ENCODE measurements at places on chromosomes 4 and X.

- no peaks in the 10 kb centered on the region for H3K27me3 ChIP-seq
- H3K4me1 ChIP-seq, result peaks cover 50% of the 10 kb centered on the region
- peak overlapping the region; percentile 25 for H3K27ac ChIP-seq
- no peak for DNase-seq
- peaks cover 13% of the 10 kb centered on the region for H3K36me3 ChIP-seq
Observed at GRCh38 chrX:41110801-41111625, 25.8 kb downstream of the USP9X start.

- no peaks in the 10 kb centered on the region for H3K36me3 ChIP-seq
- DNase-seq, result no peak
- no peak overlapping the region for H3K4me3 ChIP-seq
- no peak overlapping the region for H3K27ac ChIP-seq
- H3K27me3 ChIP-seq, result peaks cover 19% of the 10 kb centered on the region
Observed at GRCh38 chr4:121594796-121595526, 101.8 kb downstream of the ANXA5 start.

- no peak overlapping the region for H3K27ac ChIP-seq
- DNase-seq, result no peak
- H3K27me3 ChIP-seq, result no peaks in the 10 kb centered on the region
- no peaks in the 10 kb centered on the region for H3K36me3 ChIP-seq
- H3K4me3 ChIP-seq, result no peak overlapping the region
- no peaks in the 10 kb centered on the region for H3K4me1 ChIP-seq
Observed at GRCh38 chr4:7232061-7232650, 39.8 kb downstream of the SORCS2 start.

- DNase-seq, result no peak
- no peaks in the 10 kb centered on the region for H3K36me3 ChIP-seq
- H3K27ac ChIP-seq, result no peak overlapping the region
- H3K4me3 ChIP-seq, result no peak overlapping the region
- no peaks in the 10 kb centered on the region for H3K4me1 ChIP-seq
- H3K27me3 ChIP-seq, result peaks cover 41% of the 10 kb centered on the region
Observed at GRCh38 chr4:24973747-24974601, 56.8 kb downstream of the LGI2 start.

GRCh38 chrX:74656079-74656745, 41.8 kb upstream of the RLIM start:
- no peak for DNase-seq
- H3K4me1 ChIP-seq, result no peaks in the 10 kb centered on the region
- no peak overlapping the region for H3K27ac ChIP-seq

- H3K4me3 ChIP-seq, result no peak overlapping the region
- no peak overlapping the region for H3K27ac ChIP-seq
- H3K4me1 ChIP-seq, result no peaks in the 10 kb centered on the region
- no peaks in the 10 kb centered on the region for H3K36me3 ChIP-seq
- DNase-seq, result no peak
Observed at GRCh38 chrX:107563824-107564223, 64.5 kb upstream of the PRPS1 start.

DNA sequence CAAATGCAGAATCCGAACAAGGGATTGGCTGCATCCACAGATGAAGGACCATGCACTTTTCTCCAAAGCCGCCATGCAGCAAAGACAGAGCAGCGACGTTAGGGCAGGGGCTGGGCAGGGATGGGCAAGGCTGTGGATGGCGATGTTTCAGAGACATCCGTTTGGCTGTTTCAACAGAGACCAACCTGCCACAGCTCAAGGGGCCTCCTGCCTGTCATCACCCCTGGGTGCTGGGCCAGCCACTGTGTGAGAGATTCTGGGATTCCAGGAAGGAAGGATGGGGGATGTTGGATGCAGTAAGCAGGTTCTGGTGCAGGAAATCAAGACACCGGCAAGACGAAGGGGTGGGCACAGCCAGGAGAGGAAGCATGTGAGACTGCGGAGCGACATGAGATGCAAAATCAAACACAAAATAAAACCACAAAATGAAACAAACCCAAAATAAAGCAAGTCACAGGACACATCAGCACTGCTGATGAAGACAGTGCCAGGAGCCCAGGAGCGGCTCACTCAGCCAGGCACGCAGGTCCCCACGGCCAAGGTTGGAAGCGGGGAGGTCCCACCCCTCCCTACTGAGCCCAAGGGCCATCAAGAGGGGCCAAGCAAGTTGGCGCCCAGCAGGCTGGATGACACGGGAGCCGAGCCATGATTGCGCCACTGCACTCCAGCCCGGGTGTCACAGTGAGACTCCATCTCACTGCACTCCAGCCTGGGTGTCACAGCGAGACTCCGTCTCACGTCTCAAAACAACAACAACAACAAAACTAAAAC, 68.1 kb downstream of the FAM53A start:
- H3K27me3 ChIP-seq, result no peaks in the 10 kb centered on the region
- no peak overlapping the region for H3K27ac ChIP-seq
- no peak overlapping the region for H3K4me3 ChIP-seq

DNA sequence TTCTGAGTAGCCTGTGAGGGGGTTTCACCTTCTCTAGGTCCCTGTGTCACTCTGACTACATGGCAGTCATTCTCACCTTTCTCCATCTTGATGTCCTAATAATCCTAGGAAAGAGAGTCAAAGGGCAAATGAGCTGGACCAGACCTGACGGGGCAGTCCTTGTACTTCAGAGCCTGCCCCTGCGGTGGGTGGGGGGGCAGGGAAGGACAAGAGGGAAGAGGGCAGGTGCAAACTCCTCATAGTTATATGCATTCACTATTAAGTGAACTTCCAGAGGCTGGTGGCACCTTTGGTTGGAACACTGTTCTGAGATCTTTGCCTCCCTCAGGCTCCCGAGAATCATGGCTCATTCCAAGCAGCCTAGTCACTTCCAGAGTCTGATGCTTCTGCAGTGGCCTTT, at the start of gene AWAT1:
Gene AWAT1 (plus strand): TSS at position 301 of the 400 bp plus-strand sequence. CDS start 41 bp downstream, at position 342.
- peak within 1 kb of the TSS; percentile 48 for H3K27ac ChIP-seq
- DNase-seq, result no peak
- H3K27me3 ChIP-seq, result no peaks in the 10 kb centered on the region
- peaks cover 18% of the 10 kb centered on the region for H3K4me1 ChIP-seq
- H3K4me3 ChIP-seq, result no peak within 1 kb of the TSS
- peaks cover 1% of the 10 kb centered on the region for H3K36me3 ChIP-seq

GRCh38 chr4:39369301-39369700, 3.1 kb upstream of the RFC1 start:
- no peak overlapping the region for H3K27ac ChIP-seq
- H3K4me1 ChIP-seq, result peaks cover 6% of the 10 kb centered on the region
- DNase-seq, result no peak
- peaks cover 12% of the 10 kb centered on the region for H3K36me3 ChIP-seq

DNA sequence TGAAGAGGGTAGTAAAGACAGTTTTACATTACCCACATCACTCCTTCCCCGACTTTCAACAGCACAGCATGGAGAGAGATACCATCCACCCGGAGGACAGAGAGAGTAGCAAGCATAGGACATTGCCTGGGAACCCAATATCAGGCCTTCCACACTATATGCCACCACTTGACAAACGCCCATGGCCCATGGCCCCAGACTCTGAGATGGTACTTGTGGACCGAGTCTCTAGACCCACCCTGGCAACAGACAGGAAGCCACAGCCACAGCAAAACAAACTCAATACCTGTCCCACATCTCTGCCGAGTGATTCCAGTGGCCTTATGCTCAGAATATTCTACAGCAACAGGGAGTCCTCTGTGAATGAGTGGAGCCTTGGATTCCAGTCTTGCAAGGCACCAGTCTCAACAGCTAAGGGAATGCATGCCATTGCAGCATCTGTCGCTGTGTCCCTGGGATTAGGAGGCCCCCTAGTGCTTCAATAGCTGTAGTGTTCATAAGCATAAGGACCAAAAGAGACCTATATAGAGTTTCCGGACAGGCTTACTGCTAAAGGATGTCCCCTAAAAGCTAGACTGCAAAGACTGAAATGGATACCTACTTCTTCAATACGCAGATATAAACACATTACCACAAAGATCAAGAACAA, 14.7 kb upstream of the CT55 start:
- no peaks in the 10 kb centered on the region for H3K4me1 ChIP-seq
- H3K27me3 ChIP-seq, result peaks cover 31% of the 10 kb centered on the region
- no peak overlapping the region for H3K27ac ChIP-seq
- no peaks in the 10 kb centered on the region for H3K36me3 ChIP-seq
- DNase-seq, result peak; percentile 14
- no peak overlapping the region for H3K4me3 ChIP-seq

GRCh38 chr4:10299601-10300000, 157.6 kb downstream of the ZNF518B start:
- H3K4me1 ChIP-seq, result no peaks in the 10 kb centered on the region
- H3K27ac ChIP-seq, result no peak overlapping the region
- no peaks in the 10 kb centered on the region for H3K36me3 ChIP-seq
- no peak for DNase-seq
- H3K27me3 ChIP-seq, result no peaks in the 10 kb centered on the region

- no peaks in the 10 kb centered on the region for H3K36me3 ChIP-seq
- no peaks in the 10 kb centered on the region for H3K4me1 ChIP-seq
- H3K27me3 ChIP-seq, result peaks cover 12% of the 10 kb centered on the region
- H3K27ac ChIP-seq, result no peak overlapping the region
- no peak for DNase-seq
Observed at GRCh38 chr4:101774807-101775206, 15.7 kb upstream of the BANK1 start.

- no peak for DNase-seq
Observed at GRCh38 chrX:350148-350533, 31.5 kb upstream of the GTPBP6 start.

DNA sequence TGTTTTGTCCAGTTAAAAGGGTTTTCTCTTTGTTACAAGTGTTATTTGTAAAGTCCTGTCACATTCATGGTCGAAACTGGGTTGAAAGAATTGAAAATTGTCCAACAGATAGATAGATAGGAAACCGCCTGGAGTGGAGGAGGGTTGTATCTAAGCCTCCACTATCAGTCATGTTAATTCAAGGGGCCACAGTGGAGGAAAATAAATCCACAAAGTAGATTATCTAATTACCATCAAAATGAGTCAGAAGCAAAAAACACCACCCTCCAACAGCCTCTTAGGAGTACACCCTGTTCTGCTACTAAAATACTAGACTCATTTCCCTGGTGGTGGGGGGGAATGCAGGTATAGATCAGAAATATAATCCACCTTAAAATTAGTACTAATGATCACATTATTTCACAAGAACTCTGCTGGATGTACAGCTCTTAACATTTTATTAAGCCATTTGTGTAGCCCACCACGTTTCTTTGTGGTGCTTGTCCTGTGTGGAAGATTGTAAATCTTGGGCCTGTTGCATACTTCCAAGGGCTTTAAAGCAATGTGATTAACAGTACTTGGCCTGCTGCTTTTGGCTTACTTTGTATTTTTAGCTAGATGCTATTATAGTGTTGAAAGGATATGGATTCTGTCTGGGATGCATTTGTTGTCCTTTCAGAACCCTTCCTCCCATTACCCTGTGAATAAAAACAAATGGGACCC, 26.8 kb downstream of the RBBP7 start:
- DNase-seq, result no peak
- H3K4me3 ChIP-seq, result no peak overlapping the region
- H3K4me1 ChIP-seq, result peaks cover 5% of the 10 kb centered on the region
- peak overlapping the region; percentile 25 for H3K27ac ChIP-seq

GRCh38 chr4:7423391-7423790, 11.3 kb downstream of the PSAPL1 start:
- H3K4me1 ChIP-seq, result no peaks in the 10 kb centered on the region
- no peak overlapping the region for H3K27ac ChIP-seq
- H3K27me3 ChIP-seq, result no peaks in the 10 kb centered on the region
- DNase-seq, result no peak

DNA sequence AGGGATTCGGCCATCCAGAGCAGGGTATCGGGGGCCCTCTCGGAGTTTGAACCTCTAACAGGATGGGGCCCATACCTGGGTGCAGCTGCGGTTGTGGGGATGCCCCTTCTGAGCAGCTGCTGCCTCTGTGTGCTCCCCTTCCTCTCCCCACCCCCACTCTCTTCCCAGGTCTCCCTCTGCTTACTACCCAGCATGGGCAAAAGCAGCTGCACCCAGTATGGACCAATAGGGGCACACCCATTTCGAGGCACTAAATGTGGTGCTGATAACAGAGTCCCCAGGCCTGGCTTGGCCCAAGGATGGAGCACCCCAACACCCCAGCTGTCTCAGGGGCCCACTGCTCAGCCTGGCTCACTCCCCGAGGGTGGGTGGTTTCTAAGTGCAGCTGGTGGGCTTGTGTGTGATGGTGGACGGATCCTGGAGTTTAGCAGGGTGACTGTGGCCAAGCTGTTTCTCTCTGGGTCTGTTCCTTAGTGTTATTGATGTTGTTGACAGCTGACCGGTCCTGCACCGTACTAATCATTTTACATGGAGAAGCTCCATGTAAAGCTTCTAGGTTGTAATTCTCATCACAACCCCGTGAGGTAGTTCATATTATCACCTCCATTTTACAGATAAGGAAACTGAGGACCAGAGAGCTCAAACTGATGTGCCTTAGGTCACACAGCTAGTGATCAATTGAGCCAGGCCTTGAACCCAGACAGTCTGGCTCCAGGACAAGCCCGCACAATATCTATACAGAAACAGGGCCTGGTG, 13.1 kb upstream of the KIAA0232 start:
- no peaks in the 10 kb centered on the region for H3K27me3 ChIP-seq
- no peak overlapping the region for H3K4me3 ChIP-seq
- peaks cover 31% of the 10 kb centered on the region for H3K4me1 ChIP-seq
- peak; percentile 32 for DNase-seq
- peak overlapping the region; percentile 21 for H3K27ac ChIP-seq

GRCh38 chrX:1450361-1451161, 2.1 kb downstream of the ASMTL start:
- peaks cover 13% of the 10 kb centered on the region for H3K4me1 ChIP-seq
- no peak for DNase-seq
- H3K27me3 ChIP-seq, result no peaks in the 10 kb centered on the region
- H3K36me3 ChIP-seq, result peaks cover 36% of the 10 kb centered on the region
- no peak overlapping the region for H3K27ac ChIP-seq

DNA sequence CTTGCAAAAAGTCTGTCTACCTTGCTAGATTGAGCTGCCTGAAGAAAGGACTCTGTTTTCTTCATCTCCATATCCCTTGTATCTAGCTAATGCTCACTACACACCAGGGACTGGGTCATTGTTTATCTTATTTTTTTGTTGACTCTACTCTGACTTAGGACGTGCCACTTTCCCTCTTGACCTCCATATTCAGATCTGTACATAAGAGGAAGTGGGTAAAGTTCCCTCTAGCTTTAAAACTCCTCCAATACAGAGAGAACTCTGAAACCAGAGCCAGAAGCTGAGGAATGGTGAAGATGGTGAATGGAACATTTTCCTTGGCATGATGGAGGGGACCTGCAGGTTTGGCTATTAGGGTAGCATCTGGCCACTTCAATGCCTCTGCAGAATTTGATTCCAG, 2026.1 kb upstream of the TENM3 start:
- no peaks in the 10 kb centered on the region for H3K36me3 ChIP-seq
- no peak overlapping the region for H3K4me3 ChIP-seq
- no peak for DNase-seq

All from activated naive CD8-positive, alpha-beta T cell treated with anti-CD3 and anti-CD28 coated beads for 36 hours (primary cell).